Renal cortical epithelial cell (primary cell): ENCODE measurements at places on chromosomes 13 and 19. TPM values are rescaled to one million over a fixed set of nuclear protein-coding genes. Genes with fewer than 3 reads are reported as not detected.

Gene RXFP2
- not detected in 2 replicates for total RNA-seq

Gene FOXO1
- total RNA-seq = 5.2 and 28.7 TPM in 2 replicates

Gene FPR3
- not detected in 2 replicates for total RNA-seq

Gene SYNE4
- 1.0 and 4.5 TPM in 2 replicates for total RNA-seq

Gene CTXN1
- total RNA-seq = 18.6 and 41.4 TPM in 2 replicates

Gene CGB2
- 1.0 TPM in 1 of 2 replicates, not detected in the other for total RNA-seq

Gene URAD
- total RNA-seq = not detected in 2 replicates

Gene CATSPERD
- not detected in 2 replicates for total RNA-seq

Gene TBCB
- 228 and 291 TPM in 2 replicates for total RNA-seq

Gene COX7A1
- 1.1 and 2.8 TPM in 2 replicates for total RNA-seq

Gene VSTM1
- total RNA-seq = not detected in 2 replicates

Gene CEACAM5
- total RNA-seq = not detected in 2 replicates

Gene IFNL1
- not detected in 2 replicates for total RNA-seq

Gene KLK4
- total RNA-seq = not detected in 2 replicates

Gene ATXN8OS
- not detected in 2 replicates for total RNA-seq

Gene CASP14
- total RNA-seq = not detected in 2 replicates

Gene RFPL4A
- not detected in 2 replicates for total RNA-seq

Gene SLC25A41
- 0.10 TPM in 1 of 2 replicates, not detected in the other for total RNA-seq

Gene CABP5
- not detected in 2 replicates for total RNA-seq

Gene FSD1
- total RNA-seq = 1.0 and 5.6 TPM in 2 replicates

Gene ZNF724
- 5.8 and 9.0 TPM in 2 replicates for total RNA-seq

Gene DNAJC15
- total RNA-seq = 8.2 and 23.7 TPM in 2 replicates

Gene OR10H1
- 0.45 and 1.7 TPM in 2 replicates for total RNA-seq

Gene SHC2
- total RNA-seq = 1.0 and 5.1 TPM in 2 replicates

Gene KPNA3
- total RNA-seq = 40.6 and 57.9 TPM in 2 replicates

Gene NLRP7
- not detected in 2 replicates for total RNA-seq

Gene KASH5
- total RNA-seq = not detected in 2 replicates

Gene KLK14
- not detected in 2 replicates for total RNA-seq

Gene FFAR1
- not detected in 2 replicates for total RNA-seq

Gene KLK6
- 1.0 and 16.8 TPM in 2 replicates for total RNA-seq

Gene NLRP4
- not detected in 2 replicates for total RNA-seq

Gene LRG1
- total RNA-seq = 0.17 and 2.9 TPM in 2 replicates

Gene ZNF320
- total RNA-seq = 38.1 and 40.3 TPM in 2 replicates

Gene CNFN
- total RNA-seq = not detected in 2 replicates

Gene ERICH4
- not detected in 2 replicates for total RNA-seq

Gene TEX26
- total RNA-seq = not detected in 2 replicates

Gene KRTDAP
- total RNA-seq = not detected in 2 replicates

Gene ETHE1
- total RNA-seq = 144 and 213 TPM in 2 replicates

Gene RAX2
- total RNA-seq = not detected in 2 replicates

Gene KANK3
- total RNA-seq = 0.45 and 1.0 TPM in 2 replicates

Gene MCOLN1
- 3.1 and 5.7 TPM in 2 replicates for total RNA-seq

Gene ENOX1
- total RNA-seq = 0.52 and 2.7 TPM in 2 replicates
